Hematopoietic multipotent progenitor cell (in vitro differentiated cells): ENCODE measurements at places on chromosomes 5 and 9.

- no peak for DNase-seq
These were observed 5.8 kb upstream of the ENTPD8 start for GRCh38 chr9:137446851-137447471.

- no peak for DNase-seq
These were observed 549.4 kb downstream of the LRRC70 start for GRCh38 chr5:63128018-63128417.

- DNase-seq = no peak
These were observed 24.4 kb upstream of the VDAC1 start for GRCh38 chr5:134029156-134029555.

DNA sequence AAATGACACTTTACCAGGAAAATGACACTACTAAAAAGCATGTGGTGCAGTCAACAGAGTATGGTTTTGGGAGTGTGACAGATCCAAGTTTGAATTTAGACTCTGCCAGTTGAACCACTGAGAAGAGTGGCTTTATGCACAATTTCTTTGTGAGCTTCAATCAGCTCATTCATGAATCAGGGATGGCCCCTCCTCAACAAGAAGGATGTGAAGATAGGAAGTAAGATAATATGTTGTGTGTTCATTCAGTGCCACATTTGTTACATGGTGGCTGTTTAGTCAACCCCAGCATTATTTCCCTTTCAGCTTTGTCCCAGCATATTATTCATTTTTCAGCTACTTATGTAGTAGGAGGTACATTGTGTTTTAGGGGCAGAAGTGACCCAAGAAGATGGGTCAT is 140.1 kb downstream of the TLE4 start:
- DNase-seq = no peak

DNA sequence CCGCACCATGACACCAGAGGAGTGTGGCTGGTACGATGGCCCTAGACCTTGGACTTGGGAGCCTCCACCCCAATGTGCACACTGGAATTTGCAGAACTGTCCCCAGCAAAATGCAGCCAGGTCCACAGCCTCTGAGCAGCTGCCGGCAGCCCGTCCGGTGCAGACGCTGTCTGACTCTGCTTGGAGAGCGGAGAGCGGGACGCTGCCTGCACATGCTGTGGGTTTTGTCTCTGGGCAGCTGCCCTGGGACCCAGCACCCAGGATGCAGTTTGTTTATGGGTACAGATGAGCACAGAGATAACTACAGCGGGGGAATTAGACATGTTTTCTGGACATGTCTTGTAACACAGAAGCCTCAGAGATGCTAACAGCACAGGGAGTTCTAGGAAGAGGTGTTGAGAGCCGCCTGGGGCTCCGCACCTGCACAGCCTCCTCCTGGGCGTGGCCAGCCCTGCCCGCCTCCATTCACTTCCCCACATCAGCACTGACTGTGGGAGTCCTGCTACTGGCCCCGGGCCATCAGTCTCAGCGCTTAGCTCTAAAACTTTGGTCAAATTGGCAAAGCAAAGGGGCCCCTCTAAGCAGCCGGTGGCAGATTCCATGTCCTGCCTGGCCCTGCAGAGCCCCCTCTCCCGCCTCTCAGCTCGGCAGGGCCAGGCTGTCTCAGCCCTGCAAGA is 159.6 kb downstream of the IRX2 start:
- DNase-seq = no peak
